ENCODE measurements at places on chromosomes 6 and 20.

GRCh38 chr6:169233181-169233580, 20.5 kb downstream of the THBS2 start:
- DNase-seq, result no peak

DNA sequence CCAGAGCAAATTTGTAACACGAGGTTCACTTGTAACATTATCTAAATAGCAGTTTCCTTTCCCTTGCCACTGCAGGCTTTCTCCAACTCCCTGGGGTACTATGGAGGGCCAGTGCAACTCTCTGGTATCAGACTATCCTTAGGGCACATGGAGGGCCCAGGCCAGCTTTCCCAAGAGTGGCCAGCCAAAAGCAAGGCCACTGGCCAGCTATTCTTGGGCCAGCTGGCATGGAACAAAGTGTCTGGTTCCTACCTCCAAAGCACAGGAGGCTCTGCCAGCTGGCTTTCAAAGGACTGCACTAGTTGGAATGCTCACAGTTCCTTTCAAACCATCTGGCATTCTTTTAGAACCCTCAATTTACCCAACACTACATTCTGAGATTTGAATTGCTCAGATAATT, 8.7 kb downstream of the RNF24 start:
- DNase-seq, result no peak

DNA sequence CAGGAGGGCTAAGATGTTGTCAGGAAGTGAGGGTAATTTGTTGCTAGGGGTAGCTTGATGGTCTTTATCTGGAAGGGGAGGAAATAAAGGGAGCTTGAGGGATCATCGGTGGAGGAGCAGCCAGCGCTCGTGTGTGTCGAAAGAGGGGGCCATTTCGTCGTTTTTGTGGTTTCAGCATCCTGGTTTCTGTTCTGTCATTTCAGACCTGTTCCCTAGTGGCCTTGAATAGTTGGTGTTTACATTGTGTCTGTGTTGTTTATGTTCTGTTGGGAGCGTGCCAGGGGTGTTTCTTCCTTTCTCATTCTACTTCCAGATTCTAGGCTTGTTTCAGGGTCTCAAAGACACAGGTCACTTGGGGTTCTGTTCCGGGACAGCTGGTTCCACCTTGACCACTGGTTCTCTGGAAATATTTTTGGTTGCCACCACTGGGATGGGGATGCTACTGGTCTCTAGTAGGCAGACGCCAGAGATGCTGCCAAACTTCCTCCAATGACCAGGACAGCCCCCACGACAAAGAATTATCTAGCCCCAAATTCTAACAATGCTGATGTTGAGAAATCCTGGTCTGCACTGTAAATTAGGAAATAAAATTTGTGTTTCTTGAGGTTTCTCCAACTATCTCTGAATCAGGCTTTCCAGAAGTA, 113.9 kb upstream of the NAA20 start:
- peak; percentile 27 for DNase-seq

- DNase-seq, result no peak
These were observed 58.5 kb downstream of the PRND start for GRCh38 chr20:4780245-4780644.

DNA sequence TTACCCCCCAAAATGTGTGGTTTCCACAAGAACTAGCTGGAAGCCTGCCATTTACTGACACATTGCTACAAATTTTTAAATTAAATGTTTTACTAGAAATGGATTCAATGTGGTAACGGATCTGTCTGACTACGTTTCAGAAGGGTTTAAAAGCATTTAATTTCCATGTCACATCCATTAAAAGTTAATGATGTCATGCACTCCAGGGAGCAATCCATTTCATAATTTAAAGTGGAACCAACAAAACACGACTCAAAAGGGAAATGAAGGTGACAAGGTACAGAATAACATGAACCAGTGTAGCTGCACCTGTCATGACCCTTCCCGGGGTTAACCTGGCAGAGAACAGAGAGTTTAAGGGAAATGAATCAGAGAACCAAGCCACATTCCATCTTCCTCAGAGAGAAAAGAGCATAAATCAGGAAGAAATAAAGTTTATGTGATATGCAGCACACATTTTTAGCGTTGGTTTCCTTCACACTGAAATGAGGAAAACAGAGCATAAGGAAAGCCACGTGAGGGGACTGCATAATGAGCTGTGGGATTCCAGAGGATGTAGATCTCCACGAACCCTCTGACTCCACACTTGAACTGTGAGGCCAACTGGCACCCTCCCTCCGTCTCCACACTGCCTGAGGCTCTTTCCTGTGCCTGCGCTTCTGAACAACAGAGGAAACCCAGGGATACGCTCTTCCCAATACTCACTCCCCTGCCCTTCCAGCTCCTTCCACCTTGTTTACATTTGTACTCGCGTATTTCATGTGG, 170.3 kb upstream of the AHI1 start:
- peak; percentile 48 for DNase-seq

DNA sequence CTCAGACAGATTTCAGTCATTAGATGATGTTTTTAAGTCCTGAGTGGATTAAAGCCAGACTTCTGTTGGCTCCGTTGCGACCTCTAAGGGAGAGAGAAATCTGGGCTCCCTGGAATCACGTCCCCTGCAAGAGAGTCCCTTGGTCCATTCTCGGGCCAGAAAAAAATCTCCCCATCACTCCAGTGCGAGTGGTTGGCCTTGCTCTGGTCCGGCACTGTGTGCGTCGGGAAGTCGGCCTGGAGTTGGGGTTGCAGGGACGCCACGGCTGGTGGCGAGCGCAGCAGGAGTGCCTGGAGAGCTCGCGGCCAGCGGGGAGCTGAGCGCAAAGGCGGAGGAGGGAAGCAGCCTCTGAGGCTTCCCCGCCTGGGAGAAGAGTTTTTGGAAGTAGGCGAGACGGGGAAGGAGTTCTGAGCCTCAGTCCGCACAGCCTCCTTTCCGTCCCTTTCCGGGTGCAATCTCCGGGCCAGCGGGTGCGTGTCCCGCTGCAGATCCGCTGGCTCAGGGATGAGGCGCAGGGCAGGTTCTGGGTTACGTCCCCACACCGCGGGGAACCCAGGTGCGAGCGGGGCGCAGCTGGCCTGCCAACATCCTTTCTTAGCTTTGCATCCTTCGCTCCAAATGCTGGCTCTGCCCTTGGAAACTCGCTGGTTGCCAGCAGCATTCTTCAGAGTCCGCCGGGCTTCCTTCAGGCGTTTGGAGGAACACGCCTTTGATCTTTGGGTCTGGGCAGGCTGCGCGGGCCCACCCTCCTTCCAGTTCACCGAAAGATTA, 6.8 kb downstream of the TCF21 start:
- peak; percentile 64 for DNase-seq

GRCh38 chr6:167240034-167240541, 51.0 kb upstream of the UNC93A start:
- no peak for DNase-seq

GRCh38 chr20:52270001-52270606, 78.5 kb upstream of the ZFP64 start:
- no peak for DNase-seq

DNA sequence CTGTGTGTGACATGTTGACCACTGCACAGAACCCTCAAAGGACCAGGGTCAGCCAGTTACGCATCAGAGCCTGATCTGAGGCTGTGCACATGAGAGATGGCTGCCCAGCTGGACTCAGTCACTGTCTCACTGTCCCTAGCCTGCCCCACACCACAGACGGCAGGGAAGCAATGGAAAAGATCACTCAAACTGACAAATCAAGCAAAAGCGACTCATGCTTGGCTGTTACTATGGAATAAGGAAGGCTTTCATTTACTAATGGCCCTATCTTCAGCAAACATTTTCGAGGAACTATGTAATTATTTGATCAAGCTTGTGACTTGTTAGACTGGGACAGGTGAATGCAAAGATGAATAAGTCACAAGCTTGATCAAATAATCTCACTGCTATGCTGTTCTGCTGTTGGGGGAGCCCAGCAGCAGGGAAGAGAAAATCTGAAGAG, 137.0 kb downstream of the SLC23A2 start:
- DNase-seq, result no peak

- DNase-seq, result no peak
These were observed 216.5 kb upstream of the SSTR4 start for GRCh38 chr20:22818636-22819035.

GRCh38 chr6:26044140-26045064, 42.8 kb upstream of the HFE start:
- DNase-seq, result no peak

GRCh38 chr6:67558985-67559384, 1076.1 kb upstream of the ADGRB3 start:
- no peak for DNase-seq

GRCh38 chr6:107704347-107705013, 119.6 kb downstream of the SCML4 start:
- peak; percentile 87 for DNase-seq

DNA sequence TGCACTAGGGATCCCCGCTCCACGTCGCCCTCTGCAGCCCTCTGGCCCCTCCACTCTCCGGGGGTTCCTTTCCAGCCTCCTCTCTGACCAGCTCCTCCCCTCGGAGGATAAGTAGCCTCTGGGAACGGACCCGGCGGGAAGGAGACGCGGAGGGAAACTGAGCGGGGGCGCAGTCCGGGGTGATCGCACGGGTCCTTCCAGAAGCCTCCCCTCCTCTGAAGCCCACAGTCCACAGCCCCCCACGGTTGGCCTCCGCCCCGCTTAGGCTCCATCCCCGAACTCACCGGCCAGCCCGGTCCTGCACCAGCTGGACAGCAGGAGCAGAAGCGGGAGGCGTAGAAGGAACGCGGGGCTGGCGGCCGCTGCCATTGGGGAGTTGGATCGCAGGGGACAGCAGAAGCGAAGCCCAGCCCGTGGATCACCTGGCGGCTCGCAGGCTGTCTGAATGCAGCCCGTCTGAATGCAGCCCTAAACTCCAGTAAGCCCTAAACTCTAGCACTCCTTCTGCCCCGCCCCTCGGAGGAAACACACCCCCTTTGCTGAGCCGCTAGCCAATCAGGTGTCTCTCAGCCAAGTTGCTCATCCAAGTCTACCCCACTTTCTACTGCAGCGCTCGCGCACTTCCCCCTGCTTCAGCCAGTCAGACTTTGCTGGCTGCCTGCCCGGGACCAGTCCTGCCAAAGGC, at the start of gene RAET1G:
Gene RAET1G (minus strand): TSS at position 480 of the 685 bp plus-strand sequence. CDS start 111 bp downstream, at position 369.
- peak; percentile 94 for DNase-seq

GRCh38 chr20:22524393-22525015, 59.9 kb downstream of the FOXA2 start:
- no peak for DNase-seq

- DNase-seq, result peak; percentile 61
These were observed 77.3 kb upstream of the SLC35F1 start for GRCh38 chr6:117829594-117830319.

GRCh38 chr6:167129159-167129558, 6.3 kb downstream of the CCR6 start:
- no peak for DNase-seq

GRCh38 chr6:104795363-104795762, 64.4 kb downstream of the HACE1 start:
- no peak for DNase-seq

DNA sequence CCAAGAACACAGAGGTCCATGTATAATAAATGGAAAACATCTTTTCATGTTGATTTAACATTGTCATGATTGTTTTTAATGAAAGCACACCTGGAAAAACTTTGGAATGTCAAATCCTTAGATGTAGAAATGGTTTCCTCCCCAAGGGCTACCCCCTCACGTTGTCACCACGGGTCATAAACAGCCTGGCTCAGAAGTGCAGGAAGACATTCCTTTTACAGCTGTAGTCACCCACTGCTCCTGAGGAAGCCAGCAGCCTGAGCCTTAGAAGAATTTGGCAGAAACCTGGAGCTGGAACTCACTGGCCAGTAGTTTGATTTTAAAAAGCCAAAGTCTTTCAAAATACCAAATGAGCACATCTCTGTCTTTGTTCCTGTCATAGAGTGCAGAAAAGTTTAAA, 23.7 kb downstream of the ADGRF5 start:
- no peak for DNase-seq

- DNase-seq, result no peak
These were observed 124.5 kb upstream of the GJE1 start for GRCh38 chr6:142008016-142008735.

DNA sequence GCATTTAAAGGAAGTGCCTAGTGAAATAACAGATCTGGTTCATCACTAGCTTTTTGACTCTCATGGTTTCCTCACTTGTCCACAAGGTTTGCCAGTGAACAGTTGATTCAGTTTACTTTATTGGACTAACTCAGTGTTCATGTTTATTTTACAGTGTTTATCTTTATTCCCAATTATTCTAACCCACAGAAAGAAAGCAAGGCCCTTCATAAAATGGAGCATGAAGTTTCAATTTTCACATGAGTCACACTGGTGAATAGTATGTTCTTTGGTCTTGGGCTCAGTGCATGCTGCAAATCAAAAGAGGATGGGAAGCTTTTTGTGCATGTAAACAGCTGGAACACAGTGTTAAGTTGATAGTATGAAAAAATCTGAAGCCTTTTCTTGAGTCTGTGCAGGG, 217.6 kb upstream of the HDDC2 start:
- peak; percentile 11 for DNase-seq

- no peak for DNase-seq
These were observed 5.7 kb downstream of the SPEF1 start for GRCh38 chr20:3775457-3776108.

DNA sequence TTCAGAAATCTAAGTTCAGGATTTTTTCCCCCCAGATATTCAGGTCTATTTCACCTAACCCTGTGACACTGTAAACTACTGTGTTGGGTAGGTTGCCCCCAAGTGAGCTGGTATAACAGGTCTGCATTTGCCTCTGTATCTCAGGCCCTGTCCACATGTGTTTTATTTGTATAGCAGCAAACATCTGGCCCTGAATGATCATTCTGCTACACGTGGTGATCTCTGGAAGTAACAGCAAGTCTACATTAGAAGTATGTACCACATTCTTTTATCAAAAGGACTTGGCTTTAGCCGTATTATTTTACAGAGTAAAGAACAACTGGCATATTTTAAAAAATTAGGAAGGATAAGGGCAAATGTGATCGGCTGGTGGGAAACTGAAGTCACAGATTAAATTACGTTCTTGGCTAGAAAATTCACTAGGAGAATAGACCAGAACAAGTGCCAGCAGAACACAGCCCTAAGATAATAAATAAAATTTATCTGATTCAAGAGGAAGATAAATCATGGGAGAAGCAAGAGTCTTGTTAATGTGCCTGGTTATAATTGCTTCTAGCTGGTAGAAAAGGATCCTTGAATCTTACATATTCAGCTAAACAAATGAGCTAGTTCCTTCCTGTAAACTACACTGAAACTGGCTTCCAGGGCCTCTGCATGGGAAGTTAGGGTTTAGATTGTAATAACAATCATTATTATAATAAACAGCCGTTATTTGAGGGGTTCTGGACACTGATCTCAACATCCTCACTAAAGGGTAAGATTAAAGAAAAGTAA, 192.1 kb downstream of the SAMD5 start:
- DNase-seq, result no peak

DNA sequence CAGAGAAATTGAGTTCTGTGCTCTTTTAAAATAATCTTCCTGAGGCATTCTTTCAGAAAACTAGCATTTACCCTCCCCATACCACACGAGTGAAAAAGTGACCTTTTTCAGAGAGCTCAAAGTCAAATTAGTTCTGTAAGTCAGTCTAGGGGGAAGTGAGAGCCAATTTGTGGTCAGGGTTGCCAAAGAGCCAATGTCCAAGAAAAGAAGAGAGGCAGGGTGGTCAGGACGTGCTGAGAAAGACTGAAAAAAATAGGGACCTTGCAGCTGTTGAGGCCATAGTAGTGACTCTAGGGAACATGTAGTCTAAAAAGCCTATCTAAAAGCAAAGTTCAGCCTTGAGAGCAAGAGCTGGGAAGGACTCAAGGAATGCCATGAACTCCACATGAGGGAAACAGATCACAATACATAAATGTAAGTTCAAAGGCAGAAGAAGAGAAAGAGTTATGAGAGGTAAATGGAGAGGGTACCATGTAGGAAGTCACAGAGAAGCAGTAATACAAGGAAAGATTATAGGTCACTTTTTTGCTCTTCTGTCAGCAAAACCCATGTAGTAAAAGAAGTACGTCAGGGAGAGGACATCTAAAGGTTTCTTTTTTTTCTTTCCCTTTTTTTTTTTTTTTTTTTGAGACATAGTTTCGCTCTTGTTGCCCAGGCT, 565.1 kb upstream of the FLRT3 start:
- no peak for DNase-seq

Measured in eye (tissue), 1 donor.